ENCODE measurements at places on chromosomes 2 and 18.

DNA sequence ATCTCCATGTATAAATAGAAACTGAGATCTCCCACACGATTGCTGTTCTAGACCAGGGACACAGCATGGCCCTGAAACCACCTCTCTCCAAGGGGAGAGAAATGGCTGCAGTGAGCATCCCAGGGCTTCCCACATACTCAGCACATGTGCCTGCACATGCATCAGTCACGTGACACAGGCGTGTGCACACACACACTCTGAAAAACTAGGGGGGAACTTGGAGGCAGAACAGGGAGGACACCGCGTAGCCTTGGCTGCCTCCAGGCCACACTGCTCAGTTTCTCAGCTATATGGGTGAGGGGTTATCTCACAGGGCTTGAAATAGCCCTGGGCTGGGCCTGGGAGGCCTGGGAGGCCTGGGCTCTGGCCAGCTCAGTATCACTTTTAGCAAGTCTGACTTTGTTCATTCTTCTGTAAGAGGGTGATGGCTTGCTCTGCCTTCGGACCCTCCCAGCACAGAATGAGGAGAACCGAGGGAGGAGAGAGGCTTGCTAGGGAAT, 66.9 kb downstream of the EMX1 start:
- no peak for DNase-seq

GRCh38 chr18:57026316-57026715, 120.6 kb upstream of the BOD1L2 start:
- DNase-seq: no peak

DNA sequence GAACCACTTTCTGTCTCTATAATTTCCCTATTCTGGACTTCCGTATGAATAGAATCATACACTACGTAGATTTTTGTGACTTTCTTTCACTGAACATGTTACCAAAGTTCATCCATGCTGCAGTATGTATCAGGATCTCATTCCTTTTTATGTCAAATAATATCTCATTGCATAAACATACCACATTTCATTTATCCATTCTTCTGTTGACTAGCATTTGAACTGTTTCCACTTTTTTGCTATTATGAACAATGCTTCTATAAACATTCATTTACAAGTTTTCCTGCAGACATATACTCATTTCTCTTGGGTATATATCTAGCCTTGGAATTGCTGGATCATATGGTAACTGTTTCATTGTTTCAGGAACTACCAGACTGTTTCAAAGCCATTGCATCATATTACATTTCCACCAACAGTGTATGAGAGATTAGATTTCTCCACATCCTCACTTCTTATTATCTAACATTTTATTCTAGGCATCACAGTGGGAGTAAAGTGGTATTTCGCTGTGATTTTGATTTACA, 186.2 kb downstream of the DYM start:
- no peak for DNase-seq

DNA sequence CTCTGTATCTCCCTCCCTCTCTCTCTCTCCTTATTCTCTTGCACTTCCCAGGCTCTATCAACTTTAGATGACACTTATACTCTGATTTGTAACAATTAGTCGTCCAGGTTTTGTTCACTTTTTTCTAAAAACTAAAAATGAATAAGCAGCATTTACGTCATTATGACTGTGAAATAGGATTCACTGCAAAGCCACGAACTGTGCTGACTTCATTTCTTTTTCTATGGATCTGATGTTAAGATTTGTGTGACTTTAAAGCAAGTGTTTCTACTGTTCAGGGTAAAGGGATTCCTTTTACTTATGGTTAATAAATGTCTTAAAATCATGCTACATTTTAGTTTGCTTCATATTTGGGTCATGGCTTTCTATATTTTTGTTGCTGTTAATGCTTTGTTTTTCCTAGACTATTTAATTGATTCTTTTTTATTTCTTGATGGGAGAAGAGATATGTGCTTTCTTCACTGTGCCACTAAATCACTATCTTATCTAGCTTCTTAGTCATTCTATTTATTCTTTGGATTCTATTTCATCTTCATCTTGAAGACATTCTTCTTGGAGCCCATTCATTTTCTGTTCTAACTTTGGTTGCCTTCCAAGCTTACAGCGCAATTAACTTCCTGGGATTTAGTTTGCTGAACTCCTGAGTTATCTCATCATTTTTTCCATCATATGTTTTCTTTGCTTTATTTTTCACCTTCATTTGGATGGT, 480.4 kb upstream of the TRIB2 start:
- DNase-seq: no peak

- DNase-seq: no peak
Measured at GRCh38 chr2:186903216-186903615, 54.2 kb upstream of the ZSWIM2 start.

DNA sequence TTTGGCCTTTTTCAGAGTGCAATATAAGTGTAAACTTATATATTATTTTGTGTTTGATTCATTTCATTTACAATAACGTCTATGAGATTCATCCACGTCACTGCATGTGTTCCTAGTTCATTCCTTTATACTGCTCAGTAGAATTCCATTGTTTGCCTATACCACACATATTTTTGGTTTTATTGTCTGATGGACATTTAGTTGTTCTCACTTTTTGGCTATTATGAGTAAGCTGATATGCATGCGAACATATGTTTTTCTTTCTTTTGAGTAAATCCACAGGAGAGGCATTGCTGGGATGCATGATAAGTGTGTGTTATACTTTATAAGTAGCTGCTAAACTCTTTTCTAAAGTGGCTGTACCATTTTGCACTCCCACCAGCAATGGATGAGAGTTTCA, 314.8 kb upstream of the HS6ST1 start:
- no peak for DNase-seq

DNA sequence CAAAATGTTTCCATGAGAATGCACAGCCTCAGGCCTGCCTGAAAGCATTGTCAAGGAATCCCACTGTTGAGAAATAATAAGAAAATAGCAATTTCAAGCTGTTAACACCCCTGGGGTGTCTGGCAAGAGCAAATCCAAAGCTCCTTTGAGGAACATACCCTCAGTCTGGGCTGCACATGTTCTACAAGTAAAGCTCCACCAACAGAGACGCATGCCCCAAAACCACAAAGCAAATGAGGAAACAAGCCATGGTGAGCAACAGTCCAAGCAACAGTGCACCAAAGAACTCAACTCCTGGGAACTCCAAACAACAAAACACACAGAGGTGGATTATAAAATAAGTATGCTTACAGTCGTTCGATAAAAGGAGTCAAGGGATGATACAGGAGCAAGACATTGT, 40.3 kb downstream of the CYP27C1 start:
- DNase-seq: no peak

- DNase-seq: no peak
Measured at GRCh38 chr2:166013878-166014277, 60.3 kb upstream of the TTC21B start.
